ENCODE measurements at places on chromosomes 6 and 20.

DNA sequence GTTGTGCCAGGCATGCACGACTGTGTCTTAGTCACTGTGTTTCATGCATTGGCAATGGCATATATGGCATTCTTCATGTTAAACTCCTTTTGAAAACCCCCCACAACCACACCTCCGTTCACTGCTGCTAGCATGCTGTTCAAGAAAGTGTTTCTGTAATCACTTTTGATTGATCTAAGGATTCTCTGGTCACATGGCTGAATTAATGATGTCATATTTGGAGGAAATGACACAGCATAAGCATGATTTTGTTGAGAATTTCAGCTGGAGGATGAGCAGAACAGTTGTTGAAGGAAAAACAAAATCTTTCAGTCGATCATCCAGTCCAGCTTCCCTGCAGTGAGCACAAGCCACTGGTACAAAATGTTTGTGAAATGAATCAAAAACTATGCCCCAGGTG, 203.5 kb upstream of the ECI2 start:
- no peak for DNase-seq

- DNase-seq: no peak
These were observed 58.3 kb downstream of the IPCEF1 start for GRCh38 chr6:154298297-154298696.

DNA sequence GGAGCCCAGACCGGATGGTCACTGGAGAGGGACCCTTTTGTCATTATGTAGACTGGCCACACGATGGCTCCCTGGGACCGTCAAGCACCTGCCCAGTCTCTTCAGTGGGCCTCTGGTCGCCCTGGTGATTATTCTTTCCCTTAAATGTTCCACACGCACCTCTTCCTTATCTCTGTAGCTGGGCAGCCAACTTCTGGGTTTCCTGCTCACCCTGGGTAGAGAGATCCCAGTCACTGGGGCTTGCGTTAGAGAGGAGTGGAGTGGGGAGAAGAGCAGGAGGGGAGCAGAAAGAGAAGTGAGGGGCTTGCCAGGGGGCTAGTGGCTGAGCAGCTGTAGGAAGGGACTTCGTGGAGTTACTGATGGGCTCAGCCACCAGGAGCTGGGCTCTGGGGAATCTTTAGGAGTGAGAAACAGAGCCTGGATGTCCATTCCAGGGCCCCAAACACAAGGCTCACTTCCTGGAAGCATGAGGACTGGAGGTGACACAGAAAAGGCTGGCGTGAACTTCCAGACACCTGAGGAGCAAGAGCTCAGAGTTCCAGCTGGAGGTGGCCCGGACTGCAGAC, 150.1 kb downstream of the DHX35 start:
- DNase-seq: no peak

- DNase-seq: no peak
These were observed 7.8 kb downstream of the TCF15 start for GRCh38 chr20:602111-602970.

- no peak for DNase-seq
These were observed 99.7 kb downstream of the CLIC5 start for GRCh38 chr6:45915780-45916468.

GRCh38 chr20:18692447-18692846, 104.6 kb downstream of the DTD1 start:
- no peak for DNase-seq

DNA sequence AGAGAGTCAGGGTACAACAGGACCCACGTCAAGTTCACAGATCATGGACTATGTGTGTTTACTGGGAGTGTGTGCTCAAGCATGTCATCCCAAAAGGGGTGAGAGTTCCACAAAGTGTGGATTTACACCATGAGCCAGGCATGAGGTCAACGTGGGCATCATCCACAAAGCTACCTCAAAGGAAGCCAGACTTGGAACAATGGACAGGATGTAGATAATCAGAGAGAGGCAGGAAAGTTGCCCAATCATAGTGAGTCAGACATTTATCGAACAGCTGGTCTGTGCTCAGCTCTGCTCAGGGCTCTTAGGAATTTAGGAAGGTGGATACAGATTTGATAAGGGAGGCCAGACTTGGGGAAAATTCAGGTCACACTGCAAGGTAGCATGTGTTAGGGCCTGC, 317.2 kb upstream of the CDYL start:
- DNase-seq: no peak

DNA sequence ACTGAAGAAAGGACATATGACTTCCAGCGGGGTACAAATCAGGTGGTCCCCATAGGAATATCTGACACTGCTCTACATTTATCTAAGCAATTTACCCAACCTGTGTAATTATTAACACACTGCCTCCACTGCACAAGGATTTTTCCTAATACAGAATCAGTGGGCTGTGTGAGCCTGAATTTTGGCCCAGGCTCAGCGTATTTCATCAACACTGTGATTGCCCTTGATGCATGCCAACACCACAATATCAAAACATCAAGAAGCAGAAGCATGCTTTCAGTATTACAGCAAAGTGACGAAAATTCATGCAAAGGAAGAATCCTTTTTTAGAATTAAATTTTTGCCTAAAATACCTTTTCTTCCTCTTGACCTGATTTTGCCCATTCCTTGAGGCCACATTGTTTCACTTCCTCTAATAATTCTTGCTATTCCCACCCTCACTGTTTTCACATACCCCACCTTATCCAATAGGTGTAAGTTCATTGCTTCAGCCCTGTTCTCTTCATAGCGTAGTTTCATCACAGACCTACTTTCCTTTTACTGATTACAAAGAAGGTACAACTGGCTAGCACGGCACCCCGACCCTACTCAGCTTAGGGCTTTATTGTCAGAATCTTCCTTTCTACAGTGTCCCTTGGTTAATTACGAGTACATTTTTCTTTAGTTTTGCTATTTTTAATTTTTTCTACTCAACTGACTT, 83.7 kb upstream of the PTCHD4 start:
- no peak for DNase-seq

DNA sequence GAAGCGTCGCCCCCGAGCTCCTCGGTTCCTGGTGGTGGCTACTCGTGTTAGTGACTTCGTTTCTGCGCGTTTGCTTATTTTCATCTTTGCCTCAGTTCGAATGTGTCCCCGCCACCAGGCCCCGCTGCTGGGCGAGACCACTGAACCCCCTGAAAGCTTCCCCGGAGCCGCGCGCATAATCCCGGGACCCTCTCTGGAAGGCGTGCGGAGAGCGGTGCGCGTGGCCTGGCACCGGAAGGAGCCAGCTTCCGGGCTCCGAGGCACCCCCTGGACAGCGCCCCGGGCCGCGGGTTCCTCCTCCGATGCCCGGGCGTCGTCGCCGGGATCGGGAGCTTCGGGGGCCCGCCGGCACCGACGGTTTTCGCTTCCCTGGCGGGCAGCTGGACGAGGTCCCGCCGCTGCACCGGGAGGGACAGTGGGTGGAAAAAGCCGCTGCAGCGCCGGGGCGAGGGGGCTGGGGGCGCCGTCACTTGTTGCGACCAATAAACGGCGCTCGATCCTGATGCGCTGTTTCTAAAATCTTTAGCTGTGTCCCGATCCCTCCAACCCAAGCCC, 643 bp upstream of the SLC35D3 start:
- no peak for DNase-seq

DNA sequence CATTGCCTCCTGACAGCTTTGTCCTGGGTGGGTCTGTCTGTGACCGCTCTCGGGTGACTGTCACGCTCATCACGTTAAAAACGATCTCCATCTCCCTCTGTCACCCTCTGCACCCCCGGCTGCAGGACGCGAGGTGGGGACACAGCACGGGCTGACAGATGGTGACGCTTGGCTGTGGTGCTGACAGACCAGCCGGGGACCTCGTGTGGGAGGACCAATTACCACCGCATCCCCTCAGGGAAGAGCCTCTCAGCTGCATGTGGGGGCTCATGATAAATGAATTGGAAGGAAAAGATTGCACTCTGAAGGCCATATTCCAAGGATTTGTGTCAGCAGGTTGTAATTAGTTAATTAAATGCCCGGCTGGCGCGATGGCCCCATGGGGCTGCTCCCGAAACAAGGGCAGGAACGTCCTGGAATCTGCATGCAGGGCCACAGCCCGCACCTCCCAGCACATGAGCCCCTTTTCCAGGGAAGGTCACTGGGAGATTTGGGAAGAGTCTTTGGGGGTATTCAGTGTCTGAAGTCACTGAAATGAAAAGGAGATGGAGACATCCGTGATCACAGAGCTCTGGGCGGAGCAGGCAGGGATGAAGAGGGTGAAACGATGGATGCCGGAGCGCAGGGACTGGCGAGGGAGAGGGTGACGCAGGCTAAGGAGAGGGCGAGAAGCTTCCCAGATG, 87.1 kb downstream of the ERMARD start:
- DNase-seq: no peak

- DNase-seq: no peak
These were observed 263.5 kb downstream of the CBLN4 start for GRCh38 chr20:55741801-55742200.

DNA sequence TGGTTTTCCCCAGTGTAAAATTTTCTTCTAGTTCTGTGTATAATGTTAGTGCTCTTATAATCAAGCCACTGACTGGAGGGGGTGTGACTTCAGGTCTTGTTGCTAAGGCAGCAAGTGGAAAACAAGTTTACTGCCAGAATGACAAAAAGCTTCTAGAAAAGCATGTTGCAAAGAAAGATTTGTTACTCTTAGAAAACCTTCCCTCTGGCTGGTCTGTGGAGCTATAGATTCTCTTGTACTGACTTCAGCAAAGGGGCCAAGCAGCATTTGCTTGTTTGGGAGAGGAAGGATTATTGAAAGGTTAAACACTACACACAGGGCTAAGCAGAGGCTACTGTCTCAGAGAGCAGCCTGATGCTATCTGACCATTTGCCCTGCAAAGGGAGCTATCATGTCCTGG, 288.8 kb downstream of the BTBD9 start:
- no peak for DNase-seq

DNA sequence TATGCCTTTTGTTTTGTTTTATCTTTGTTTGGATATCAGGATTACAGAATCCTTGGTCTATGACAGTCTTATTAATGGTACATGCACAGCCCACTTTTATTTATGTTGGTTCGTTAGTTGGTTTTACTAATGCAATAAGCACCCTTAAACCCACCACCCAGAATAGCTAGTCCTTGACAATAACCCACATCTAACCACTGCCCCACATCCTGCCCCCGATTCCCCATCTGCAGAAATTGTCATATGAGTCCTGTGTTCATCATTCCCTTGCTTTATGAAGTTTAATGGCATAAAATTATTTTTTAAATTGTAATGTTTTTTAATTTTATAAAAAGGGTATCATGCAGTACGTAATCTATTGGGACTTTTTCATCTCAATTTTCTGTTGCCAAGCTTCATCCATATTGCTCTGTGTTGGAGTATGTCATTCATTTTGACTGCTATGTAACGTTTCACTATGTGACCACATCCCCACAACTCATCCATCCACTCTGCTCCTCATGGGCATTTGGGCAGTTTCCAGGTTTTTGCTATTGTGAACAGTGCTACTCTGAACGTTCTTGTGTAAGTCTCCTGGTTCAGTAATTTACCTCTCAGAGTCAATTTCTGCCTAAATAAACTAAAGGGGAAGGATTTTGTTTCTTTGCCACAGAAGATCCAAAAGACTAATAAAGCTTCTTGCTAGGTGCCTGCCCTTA, 150.4 kb downstream of the MRPL14 start:
- DNase-seq: no peak

DNA sequence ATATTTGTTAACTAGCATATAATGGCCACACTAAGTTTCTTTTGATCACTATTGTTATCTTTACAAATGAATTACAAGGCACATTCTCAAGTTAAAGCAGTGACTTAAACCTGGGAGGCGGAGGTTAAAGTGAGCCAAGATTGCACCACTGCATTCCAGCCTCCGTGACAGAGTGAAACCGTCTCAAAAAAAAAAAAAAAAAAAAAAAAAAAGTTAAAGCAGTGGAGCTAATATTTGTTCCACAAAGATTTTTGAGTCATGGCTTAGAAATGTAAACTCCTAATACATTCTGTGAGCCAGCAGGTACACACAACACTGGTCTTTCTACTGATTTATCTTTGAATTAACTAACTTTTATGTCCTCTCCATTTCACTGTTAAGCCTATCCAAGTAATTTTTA, 221.7 kb upstream of the HTR1E start:
- no peak for DNase-seq

DNA sequence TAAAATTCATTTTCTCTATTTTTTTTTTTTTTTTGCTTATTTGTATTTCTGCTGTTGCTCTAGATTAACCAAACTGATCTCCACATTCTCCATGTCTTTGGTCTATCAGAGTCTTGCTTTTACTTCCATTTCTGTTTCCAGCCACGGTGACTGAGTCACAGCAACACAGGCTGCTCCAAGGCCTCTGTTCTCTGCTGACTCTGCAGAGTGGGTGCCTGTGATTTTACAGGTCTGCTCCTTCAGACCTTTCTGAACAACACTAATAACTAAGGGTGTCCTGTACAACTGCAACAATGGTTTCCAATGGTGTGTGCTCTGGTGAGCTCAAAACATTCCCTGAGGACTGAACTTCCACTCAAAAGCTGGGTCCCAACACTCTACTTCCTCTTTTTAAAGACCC, 102.3 kb upstream of the BMP2 start:
- no peak for DNase-seq

DNA sequence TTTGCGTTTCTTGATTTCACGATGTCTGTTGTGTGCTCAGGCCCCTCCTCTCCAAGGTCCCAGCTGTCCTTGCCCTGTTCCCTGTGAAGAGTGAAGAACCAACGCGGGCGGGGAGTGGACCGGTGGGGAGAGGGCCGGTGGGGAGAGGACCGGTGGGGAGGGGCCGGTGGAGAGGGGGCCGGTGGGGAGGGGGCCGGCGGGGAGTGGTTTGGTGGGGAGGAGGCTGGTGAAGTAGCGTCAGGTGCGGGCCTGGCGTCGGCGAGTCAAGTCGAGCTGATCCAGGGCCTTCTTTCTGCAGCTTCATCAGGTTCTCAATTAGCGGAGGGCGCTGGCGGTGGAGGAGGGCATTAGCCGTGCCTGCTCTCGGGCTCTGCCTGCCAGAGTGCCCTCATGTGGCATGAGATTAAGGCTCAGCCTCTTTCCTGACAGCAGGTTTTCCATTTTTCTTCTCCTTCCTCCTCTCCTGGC, 21.2 kb upstream of the BHLHE23 start:
- DNase-seq: no peak

GRCh38 chr6:115573861-115574260, 486.8 kb downstream of the FRK start:
- no peak for DNase-seq

DNA sequence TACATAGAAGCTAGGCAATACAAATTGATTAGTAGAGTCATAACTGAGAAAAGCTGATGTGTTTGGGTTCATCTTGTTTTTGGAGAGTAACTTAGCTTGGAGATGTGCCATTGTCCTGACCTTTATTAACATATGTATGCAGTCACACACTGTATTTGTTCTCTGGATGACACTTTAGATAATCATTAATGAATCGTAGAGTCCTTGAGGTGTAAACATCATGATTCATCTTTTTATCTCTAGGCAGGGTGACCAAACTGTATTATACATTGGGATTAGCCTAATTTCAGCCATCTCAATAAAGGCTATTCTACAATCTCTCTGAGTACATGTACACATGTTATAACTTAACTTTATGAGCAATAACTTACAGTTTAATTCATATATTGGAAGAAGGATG, 3.6 kb upstream of the MTCL3 start:
- DNase-seq: no peak

- DNase-seq: no peak
These were observed 178.6 kb upstream of the RGS17 start for GRCh38 chr6:153309651-153310050.

- no peak for DNase-seq
These were observed 45.2 kb downstream of the LAMA4 start for GRCh38 chr6:112209131-112209530.

GRCh38 chr6:14762077-14762476, 483.8 kb upstream of the JARID2 start:
- no peak for DNase-seq

Data from stimulated activated CD8-positive, alpha-beta memory T cell treated with anti-CD3 and anti-CD28 coated beads, Interleukin-4, amount 100 ng/mL, for 4 hours (primary cell).